Stimulated activated CD8-positive, alpha-beta memory T cell treated with anti-CD3 and anti-CD28 coated beads, Interleukin-7, amount 100 ng/mL, for 4 hours (primary cell): ENCODE measurements at places on chromosomes 2 and 18.

DNA sequence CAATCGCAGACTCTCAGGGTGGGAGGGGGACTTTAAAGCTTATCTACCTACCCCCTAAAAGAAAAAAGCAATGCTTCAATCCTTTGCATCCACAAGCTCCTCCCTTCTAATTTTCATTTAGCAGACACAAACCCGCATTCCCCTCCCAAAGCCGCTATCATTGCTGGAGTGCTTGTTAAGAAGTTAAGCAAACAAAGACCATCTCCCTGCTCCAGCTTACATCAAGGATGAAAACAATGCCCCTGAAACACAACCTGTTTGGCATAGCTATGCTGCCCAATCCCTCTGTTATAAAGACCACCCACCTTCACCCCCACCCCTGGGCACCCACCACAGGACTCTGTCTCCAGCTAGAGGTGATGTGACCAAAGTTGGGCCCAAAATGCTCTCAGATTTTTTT lies 33.0 kb downstream of the REEP1 start:
- no peak for DNase-seq

GRCh38 chr18:2903006-2903405 lies 56.2 kb downstream of the EMILIN2 start:
- no peak for DNase-seq

- no peak for DNase-seq
These were observed 60.9 kb upstream of the HPCAL1 start for GRCh38 chr2:10241641-10242430.

DNA sequence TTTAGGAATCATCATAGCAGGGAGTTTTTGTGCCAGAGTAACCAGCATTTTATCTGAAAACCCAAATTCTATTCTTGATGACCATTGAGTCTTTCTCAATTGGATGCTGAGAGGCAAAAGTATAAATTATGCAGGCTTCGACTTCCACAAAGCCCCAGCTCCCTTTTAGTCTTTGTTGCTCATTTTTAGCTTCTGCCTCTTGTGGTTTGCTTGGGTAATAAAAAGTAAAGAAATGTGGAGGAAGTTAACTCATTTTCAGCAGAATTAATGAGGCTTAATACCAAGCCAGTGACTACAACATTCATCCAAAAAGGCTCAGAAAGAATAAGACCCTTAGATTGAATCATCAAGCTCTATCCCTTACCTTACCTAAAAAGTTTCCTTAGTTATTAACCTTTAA lies 18.6 kb downstream of the ERMN start:
- DNase-seq: no peak

DNA sequence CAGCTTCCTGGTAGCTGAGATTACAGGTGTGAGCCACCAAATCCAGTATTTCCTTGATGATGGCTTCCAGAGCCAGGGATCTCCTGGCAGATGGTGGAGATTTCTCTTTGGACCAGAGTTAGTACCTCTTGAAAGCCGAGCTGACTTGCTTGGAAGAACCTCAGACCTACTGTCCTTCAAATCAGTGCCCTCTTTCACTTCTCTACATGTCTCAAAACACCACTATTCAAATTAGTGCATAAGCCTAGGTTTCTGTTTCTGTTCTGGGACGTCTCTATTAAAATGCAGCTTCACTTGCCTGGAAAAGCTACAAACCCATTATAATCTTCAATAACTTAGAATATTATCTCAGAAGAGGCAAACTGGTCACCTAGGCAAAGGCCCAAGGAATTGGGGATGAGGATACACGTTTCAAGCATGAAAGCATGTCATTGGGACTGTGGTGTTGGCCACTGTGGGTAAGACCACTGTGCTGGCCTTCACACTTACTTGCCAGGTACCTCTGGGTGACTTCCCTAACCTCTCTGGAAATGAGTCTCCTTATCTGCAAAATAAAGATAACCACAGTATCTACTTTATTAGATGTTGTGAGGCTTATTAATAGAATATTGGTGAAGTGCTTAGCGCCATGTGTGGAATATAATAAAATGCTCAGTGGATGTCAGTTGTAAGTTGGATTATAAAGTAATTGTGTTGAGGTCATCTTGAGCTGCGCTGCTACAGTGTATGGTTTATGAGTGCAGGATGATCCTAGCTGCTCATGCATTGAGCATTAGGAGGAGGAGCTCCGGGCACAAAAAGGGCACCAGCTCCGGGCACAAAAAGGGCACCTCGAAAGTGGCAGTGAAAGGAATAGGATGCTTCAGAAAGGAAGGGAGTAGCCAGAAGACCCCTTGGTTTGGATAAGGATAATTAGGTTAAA lies 84.5 kb downstream of the DOCK10 start:
- DNase-seq: no peak
